ENCODE measurements at places on chromosomes 7 and 10.

DNA sequence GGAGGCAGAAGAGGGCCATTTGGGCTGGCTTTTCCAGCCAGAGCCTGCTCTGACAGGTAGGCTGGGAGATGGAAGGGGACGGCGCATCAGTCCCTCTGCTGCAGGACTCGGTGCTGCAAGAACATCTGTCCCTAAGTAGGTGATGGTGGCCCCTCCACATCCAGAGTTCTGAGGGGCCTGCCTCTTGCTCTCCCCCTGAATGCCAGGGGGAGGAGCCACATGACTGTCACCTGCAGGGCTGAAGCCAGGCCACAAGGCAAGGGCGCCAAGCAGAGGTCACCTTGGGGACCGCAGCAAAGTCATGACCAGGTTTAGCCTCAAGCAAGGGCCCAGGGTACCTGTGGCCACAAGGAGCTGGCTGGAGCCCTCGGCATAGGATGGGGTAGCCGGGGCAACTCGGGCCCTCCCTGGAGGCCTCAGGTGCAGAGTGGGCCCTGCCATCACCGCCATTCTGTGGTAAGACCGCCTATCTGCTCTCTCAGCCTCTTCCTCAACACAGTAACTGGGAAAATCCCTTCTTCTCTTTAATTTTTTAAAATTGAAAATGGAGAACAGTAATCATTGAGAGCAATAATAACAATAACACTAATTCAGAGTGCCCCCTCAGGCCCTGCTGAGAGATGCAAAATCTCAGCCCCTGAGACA is 99.3 kb downstream of the FAM53B start:
- DNase-seq: no peak

DNA sequence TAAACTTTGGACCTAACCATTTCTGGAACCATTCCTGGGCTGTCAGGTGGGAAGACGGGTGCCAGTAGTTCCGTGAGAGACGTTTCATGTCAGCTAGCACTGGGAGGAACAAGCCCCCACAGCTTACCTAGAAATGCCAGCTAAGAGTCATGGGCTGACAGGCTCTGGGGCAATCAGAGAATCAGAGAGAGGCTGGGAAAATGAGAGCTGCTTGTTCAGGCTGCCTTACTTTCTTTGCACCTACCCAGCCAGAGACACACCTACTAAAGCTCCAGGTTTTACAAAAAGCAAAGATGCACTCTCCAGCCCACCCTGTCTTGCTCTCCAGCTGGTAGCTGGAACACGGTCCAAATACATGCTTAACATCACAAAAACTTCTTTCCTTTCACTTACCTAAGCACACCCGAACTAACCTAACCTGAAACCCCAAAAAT is 688 bp downstream of the PTN start:
- no peak for DNase-seq

DNA sequence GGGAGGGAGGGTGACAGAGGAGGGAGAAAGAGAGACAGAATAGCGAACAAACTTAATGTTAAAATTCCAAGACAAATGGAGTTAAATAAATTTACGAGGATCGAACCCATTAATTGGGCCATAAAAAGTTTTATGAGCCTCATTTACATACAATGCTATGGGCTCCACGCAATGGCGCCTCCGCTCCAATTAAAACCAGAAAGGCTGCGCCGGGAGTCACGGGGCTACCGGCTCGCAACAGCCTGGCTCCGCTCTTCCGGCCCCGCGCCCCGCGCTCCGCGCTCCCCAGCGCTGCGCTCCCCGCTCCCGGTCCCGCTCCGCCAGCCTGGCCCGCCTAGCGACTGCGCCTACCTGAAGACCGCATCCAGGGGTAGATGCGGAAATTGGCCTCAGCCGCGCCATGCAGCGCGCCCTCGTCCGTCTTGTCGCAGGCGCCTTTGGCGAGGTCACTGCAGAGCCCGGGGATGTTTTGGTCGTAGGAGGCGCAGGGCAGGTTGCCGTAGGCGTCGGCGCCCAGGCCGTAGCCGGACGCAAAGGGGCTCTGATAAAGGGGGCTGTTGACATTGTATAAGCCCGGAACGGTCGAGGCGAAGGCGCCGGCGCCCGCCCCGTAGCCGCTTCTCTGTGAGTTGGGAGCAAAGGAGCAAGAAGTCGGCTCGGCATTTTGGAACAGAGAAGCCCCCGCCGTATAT is 513 bp downstream of the HOXA7 start:
- DNase-seq: no peak

- no peak for DNase-seq
These were observed 108.8 kb upstream of the PCLO start for GRCh38 chr7:83271212-83272099.

DNA sequence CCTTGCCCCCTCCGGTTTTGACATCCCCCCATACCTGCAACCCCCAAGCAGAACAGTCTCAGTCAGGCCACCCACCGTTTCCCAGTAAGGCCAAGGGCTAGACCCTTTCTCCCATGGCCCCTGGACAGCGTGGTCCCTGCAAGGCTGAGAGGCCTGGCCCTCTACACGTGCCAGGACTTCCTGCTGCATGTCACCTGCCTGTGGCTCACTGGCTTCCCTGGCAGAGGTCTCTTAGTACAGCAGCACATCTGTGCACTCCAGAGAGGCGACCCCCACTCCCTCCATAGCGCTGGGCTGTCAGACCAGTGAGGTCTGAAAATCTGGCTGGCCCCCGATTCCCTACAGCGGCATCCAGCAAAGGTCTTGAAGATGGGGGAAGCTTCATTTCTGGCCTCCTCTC is 26.4 kb upstream of the JAKMIP3 start:
- no peak for DNase-seq

- no peak for DNase-seq
These were observed 21.1 kb downstream of the LIMK1 start for GRCh38 chr7:74104702-74105101.

- DNase-seq: no peak
These were observed 12.7 kb downstream of the EBF3 start for GRCh38 chr10:129951101-129951969.

GRCh38 chr10:17768496-17768895 is 16.5 kb downstream of the TMEM236 start:
- no peak for DNase-seq

GRCh38 chr10:8052956-8053445 is 1.5 kb upstream of the GATA3 start:
- no peak for DNase-seq

- no peak for DNase-seq
These were observed 64.1 kb downstream of the PTPRZ1 start for GRCh38 chr7:121936951-121937623.

GRCh38 chr10:2476812-2477553 is 590.4 kb upstream of the PFKP start:
- DNase-seq: no peak

DNA sequence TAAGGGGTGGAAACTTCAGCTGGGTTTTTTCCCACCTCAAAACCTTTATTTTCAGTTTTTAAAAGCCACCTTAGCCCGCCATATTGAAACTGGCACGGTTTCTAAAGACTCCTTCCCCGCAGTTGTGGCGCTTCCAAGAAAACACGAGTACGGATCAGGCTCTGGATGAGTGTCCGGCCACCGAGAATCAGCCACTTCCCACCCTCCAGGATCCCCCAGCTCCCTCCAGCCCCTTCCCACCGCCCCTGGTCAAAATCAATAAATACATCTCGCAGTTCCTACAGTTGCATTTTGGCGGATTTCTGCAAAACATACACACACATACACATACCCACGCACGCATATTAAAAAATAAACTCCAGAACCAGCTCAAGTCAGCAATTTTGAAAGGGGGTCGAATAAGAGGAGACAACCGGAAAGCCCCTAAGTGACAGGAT is 1.1 kb downstream of the SFMBT2 start:
- no peak for DNase-seq

DNA sequence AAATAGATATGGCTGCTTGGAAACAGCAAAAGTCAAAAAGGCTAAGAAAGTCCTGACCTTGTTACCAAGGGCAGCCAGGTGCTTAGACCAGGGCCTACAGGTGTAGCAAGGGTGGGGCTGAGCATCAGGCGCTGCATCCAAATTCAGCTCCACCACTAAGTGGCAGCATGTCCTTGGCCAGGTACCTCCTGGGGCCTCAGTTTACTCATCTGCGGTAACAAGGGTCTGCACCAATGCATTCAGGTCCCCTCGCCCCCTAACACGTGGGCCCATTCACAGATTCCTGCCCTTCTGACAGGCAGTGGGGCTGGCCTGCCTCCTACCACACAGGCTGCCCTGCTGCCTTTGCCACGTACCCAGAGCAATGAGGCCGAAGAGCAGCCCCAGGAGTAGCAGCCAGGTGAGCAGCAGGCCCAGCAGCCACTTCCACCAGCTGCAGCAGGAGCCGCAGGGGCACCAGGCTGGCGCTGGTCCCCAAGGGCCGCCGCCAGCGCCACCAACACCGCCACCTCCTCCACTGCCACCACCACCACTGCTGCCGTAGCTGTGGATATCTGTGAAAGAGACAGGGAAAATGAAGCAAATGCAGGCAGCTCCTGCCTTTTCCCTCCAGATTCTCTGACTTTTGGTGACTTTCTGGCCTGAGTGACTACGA is 28.9 kb downstream of the COL17A1 start:
- no peak for DNase-seq

DNA sequence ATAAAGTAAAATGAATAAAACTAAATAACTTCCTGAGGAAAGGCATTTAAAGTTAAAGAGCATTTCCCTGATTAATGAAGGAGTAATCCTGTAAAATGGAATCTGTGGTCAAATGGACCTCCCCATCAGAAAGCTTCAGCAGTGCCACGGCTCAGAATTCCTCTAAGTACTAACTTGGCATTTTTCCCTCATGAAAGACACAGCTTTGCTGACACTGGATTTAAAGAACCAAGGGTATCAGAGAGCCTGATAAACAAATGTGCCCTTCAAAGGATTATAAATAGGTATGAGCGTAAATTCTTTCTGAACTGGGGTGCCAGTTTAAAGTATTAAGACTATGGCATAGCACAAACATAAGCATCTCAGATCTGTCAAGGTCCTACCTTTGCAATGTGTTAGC is 24.2 kb upstream of the RNF148 start:
- DNase-seq: no peak

- DNase-seq: no peak
These were observed 115.5 kb upstream of the GPR26 start for GRCh38 chr10:123550675-123551096.

DNA sequence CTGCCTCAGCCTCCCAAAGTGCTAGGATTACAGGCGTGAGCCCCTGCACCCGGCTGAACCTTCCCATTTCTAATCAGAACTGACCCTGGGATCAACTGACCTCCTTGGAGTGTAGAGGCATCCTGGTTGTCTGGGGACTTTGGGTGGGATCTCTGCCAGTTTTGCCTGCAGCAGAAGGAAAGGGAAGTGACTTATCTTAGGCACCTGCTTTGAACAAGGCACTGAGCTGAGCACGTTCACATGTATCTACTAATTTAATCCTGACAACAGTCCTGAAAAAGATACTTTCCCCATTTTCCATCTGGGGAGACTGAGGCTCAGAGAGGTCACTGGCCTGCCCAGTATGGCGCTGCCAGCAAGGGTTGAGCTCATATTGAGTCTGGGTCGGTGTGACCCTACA is 153.4 kb downstream of the CUX1 start:
- DNase-seq: no peak

- no peak for DNase-seq
These were observed 42.6 kb downstream of the CNOT4 start for GRCh38 chr7:135467207-135467711.

DNA sequence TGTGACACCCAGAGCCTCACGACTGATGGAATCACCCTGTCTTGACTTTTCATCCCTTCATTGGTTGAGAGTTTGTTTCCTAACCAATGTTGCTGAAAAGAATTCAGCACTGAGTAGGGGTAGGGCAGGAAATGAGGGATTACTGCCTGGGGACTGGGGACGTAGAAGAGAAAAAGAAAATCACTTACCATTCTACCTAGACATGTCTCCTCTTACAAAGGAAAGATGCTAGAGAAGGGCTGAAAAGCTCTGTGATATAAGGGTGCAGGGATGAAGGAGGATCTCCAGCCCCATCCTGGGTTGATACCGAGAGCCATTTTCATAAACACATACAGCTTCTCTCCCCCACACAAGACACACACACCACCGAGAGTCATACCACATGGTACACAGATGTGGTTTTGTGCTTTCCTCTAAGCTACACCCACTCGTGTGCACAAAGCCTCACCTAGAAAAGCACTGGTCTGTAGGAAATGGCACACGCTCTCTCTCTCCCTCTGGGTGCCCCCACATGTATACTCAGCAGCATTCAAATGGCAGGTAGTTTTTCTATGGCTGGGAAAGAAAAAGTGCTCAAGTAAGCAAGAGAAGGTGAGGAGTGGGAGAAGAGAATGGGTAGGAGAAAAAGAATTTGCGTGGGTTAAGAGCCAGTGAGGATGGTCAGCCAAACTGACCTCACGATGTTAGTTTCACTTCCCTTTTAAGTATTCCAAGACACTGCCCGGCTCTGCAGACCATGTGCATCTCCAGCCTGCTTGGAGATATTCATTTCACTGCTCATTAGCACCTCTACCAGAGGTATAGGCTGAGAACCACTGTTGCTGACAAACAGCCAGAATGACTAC is 85.8 kb downstream of the CALD1 start:
- no peak for DNase-seq

DNA sequence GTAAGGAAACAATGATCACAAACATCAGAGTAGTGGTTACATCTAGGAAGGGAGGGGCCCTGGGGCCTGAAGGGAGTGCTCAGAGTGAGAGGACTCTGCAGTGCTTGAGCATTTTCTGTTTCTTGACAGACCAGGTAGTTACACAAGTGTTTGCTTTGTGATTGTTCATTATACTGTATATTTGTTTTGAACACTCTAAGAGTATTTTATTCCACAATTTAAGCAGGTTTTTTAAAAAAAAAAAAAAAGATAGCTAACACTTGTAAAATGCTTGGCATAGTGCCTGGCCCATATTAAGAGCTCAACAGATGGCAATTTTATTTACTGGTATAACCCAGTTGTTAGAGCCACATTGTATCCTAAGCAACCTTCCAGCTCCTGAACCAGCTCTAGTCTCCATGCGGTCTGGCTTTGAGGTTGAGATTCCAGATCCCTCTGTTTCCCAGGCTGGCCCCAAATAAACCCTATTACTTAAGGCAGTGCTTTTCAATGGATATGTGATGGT is 20.1 kb upstream of the ATXN7L1 start:
- no peak for DNase-seq

GRCh38 chr10:61951144-61951483 is 49.6 kb downstream of the ARID5B start:
- no peak for DNase-seq

DNA sequence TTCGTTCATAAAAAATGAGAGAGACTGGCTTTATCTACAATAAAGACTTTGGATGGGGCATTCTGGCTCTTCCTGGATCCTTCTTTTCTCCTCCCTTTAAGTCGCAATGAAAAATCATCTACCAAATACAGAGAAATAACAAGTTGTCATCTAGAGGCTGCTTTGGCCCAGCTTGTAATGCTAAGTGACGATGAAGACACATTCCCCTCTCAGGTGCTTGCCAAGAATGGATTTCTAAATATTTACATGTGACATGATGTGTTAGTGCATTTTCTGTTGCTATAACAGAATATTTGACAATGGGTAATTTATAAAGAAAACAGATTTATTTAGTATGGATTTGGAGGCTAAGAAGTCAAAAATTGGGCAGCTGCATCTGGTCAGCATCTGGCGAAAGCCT is 308.6 kb upstream of the NPVF start:
- no peak for DNase-seq

All from effector memory CD4-positive, alpha-beta T cell (primary cell).